ENCODE measurements at places on chromosomes 7 and 10. TPM values are rescaled to one million over a fixed set of nuclear protein-coding genes. Genes with fewer than 3 reads are reported as not detected.

Gene ITGB8
- polyA plus RNA-seq: 10.8 TPM

Gene RTKN2
- polyA plus RNA-seq: 2.9 TPM

Gene DEPP1
- 18.7 TPM for polyA plus RNA-seq

Gene RBP4
- 0.28 TPM for polyA plus RNA-seq

Gene CASP2
- 22.6 TPM for polyA plus RNA-seq

Gene SFTPA2
- polyA plus RNA-seq: not detected

Gene BAIAP2L1
- 3.1 TPM for polyA plus RNA-seq

Gene PNLIPRP2
- polyA plus RNA-seq: not detected

Gene SLC26A3
- polyA plus RNA-seq: not detected

Gene MSMB
- polyA plus RNA-seq: not detected

Gene BZW2
- 95.5 TPM for polyA plus RNA-seq

Gene SLC16A9
- 0.56 TPM for polyA plus RNA-seq

Gene C7orf33
- not detected for polyA plus RNA-seq

Gene GFRA1
- 6.1 TPM for polyA plus RNA-seq

Gene TBATA
- polyA plus RNA-seq: not detected

Gene CYP2W1
- polyA plus RNA-seq: not detected

Gene PAPOLB
- polyA plus RNA-seq: 0.02 TPM

Gene PGAM2
- not detected for polyA plus RNA-seq

Gene BAMBI
- polyA plus RNA-seq: 17.8 TPM

Gene NCAPG2
- polyA plus RNA-seq: 18.7 TPM

Gene FZD1
- 15.7 TPM for polyA plus RNA-seq

Gene SPDYE16
- polyA plus RNA-seq: not detected

Gene COMMD3
- polyA plus RNA-seq: 39.6 TPM

Gene LEP
- polyA plus RNA-seq: 0.36 TPM

Gene FFAR4
- polyA plus RNA-seq: not detected

Gene OR13A1
- polyA plus RNA-seq: not detected

Gene ZNF680
- polyA plus RNA-seq: 2.2 TPM

Gene HMX2
- not detected for polyA plus RNA-seq

Gene EEPD1
- polyA plus RNA-seq: 3.9 TPM

Gene CHST3
- 8.1 TPM for polyA plus RNA-seq

Gene MYH16
- not detected for polyA plus RNA-seq

Gene PIP
- polyA plus RNA-seq: not detected

Gene CDK5
- polyA plus RNA-seq: 24.7 TPM

Gene ZNF853
- 0.05 TPM for polyA plus RNA-seq

Gene MEOX2
- polyA plus RNA-seq: 0.28 TPM

Gene NKX2-3
- polyA plus RNA-seq: not detected

Gene MRLN
- polyA plus RNA-seq: not detected

Gene ANKRD1
- polyA plus RNA-seq: 13.1 TPM
